ENCODE measurements at places on chromosomes 4 and X. TPM values are rescaled to one million over a fixed set of nuclear protein-coding genes. Genes with fewer than 3 reads are reported as not detected.

GRCh38 chr4:140427106-140427918 lies at the start of gene CLGN:
CLGN (minus strand) TSS chr4:140427648; CDS start chr4:140413078, 14,570 bp downstream.
- DNase-seq, result peak; percentile 52

DNA sequence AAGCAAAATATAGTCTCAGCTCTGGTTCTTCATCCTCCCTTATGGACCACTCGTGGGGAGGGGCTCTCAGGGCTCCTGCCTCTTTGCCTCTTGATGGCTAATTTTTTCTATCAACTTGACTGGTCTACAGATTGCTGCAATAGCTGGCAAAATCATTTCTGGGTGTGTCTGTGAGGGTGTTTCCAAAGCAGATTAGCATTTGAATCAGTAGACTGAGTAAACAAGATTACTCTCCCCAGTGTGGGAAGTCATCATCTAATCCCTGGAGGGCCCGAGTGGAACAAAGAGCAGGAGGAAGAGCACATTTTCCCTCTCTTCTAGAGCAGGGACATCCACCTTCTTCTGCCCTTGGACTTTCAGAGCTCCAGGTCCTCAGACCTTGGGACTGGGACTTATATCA lies 153.5 kb downstream of the STK32B start:
- DNase-seq, result no peak

The SERPINA7 gene
- not detected for total RNA-seq

DNA sequence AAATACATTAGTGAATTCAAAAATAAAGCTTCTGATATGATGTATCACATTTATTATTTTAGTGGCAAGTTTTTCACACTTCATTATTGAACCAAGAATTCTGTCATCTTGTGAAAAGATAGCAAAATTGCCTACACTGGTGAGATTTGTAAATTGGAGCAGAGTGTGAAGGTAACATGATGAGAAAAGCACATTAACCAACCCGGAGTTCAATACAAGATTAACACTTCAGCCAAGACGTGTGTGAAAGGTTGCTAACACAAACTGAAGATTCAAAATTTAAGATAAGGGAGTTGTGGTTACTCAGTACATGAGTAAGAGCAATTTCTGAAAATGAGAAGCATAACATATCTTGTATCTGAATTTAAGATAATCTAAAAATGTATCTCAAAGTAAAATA lies 346.7 kb downstream of the PDHA2 start:
- no peak for DNase-seq

- DNase-seq, result no peak
These were observed 27.1 kb downstream of the STAG2 start for GRCh38 chrX:123988423-123989111.

GRCh38 chrX:3143043-3143799 lies 102.0 kb downstream of the ARSF start:
- no peak for DNase-seq

All from breast epithelium (tissue), 4 donors.